ENCODE measurements at places on chromosomes 16 and 17. TPM values are rescaled to one million over a fixed set of nuclear protein-coding genes. Genes with fewer than 3 reads are reported as not detected.

- no peak for DNase-seq
These were observed 344.8 kb upstream of the CCL2 start for GRCh38 chr17:33910200-33910857.

LGALS9C gene
- total RNA-seq: 0.21 TPM

DNA sequence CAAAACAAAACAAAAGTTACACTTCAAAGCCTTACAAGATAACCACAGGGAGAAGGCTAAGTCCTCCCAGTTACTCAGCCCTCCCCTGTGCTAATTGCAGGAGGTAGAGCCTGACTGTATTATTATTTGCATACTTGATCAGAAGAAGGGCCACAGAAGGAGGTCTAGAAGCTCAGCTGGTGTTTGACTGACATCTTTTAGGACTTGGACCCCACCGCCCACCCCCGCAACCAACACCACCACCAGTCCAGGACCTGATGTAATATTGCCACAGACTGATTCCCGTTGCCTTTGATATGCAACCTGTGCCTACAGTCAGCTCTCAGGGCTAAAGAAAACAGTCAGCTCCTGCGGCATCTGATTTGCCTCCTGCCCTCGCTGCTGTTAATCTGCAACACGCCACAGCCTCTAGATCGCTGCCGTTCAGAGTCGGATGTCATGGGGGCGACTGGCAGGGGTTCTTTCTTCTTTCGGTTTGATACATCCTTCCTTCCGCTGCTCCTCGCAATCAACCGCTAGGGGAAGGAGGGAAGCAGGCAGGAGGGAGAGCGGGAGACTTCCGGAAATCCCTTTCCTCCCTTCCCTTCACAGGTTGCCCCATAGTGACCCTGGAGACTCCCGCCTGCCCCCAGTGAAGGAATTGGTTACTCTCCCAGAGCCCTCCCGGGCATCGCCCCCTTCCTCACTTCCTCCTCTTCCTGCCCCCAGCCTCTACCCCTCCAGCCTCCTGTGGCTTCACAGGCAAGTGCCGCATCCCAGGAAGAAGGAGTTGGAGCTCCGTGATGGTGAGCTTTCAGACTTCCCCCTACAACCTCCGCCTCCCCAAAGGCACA lies 90.5 kb upstream of the SOX9 start:
- peak; percentile 41 for DNase-seq

GRCh38 chr17:9931144-9931741 lies 26.2 kb upstream of the RCVRN start:
- no peak for DNase-seq

- DNase-seq: no peak
These were observed 74.5 kb upstream of the HSBP1 start for GRCh38 chr16:83733301-83733700.

DNA sequence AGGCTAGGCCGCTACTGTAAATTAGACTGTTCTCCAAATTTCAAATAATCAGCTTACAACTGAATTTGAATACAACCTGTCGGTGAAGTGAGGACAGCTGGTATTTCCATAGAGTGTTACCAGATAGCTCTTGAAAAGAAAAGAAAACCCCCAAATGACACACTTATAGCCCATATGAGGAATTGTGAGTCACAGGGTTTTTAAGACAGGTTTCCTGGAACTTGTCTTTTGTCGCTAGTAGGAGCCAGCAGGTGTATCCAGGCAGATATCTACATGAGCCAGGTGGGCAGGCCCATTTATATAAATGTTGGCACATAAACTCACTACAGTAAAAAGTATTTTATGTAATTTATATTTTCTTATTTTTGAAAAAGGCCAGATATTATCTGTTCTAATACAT lies 24.0 kb downstream of the TNRC6A start:
- no peak for DNase-seq

OR4D1 gene
- not detected for total RNA-seq

- no peak for DNase-seq
These were observed 76.2 kb downstream of the CCT6B start for GRCh38 chr17:34885076-34885475.

ARL17A gene
- total RNA-seq: 9.4 TPM

DNA sequence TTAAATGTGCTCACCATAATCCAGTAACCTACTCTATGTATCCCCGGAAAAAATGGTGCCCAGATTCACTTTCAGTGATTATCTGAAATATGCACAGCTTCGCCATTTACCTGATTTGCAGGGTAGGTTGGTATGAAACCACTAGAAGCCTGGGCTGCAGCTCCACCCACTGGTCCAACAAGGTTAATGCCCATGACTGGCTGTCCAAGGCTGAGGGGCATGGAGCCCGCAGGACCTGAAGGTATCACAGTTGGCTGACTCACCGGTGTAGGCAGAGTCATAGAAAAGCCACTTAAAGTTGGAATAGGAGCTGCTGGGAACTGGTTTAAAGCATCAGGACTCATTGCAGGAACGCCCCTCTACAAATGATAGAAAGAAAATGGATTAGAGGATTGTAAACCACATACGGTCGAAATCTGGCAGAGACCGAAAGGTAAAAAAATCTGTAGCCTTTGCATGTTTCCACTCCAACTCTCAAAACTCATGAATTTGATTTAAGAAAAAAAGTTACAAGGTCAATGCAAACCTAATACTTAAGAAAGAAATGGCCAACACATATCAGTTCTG lies 38.6 kb downstream of the SYNRG start:
- DNase-seq: peak; percentile 76

GRCh38 chr17:28722417-28723158 lies 2.8 kb downstream of the RPL23A start:
- no peak for DNase-seq

DNA sequence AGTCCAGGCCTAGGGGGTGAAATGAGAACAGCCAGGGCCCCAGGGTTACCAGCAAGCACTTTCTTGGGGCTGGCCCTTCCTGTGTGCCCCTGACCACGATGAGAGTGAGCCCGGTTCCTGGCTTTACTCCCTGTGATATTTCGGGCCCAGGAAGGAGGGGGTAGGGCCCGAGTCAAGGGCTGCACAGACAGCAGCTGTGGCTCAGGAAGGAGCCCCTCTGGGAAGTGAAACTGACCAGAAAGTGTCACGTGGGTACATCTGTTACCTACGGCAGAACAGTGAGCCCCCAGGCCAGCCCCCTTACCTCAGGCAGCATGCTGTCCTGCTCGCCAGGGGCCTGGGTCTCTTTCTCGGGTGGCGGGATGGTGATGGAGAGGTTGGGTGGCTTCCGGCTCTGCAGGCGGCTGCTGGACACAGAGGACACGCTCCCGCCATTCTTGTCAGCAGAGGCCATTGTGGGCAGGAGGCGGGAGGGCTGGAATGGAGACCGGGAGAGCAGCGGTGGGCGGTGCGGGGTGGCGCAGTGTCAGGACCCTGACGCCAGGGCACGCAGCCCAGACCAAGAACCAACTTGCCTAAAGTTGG lies 13.8 kb downstream of the AANAT start:
- no peak for DNase-seq

DNA sequence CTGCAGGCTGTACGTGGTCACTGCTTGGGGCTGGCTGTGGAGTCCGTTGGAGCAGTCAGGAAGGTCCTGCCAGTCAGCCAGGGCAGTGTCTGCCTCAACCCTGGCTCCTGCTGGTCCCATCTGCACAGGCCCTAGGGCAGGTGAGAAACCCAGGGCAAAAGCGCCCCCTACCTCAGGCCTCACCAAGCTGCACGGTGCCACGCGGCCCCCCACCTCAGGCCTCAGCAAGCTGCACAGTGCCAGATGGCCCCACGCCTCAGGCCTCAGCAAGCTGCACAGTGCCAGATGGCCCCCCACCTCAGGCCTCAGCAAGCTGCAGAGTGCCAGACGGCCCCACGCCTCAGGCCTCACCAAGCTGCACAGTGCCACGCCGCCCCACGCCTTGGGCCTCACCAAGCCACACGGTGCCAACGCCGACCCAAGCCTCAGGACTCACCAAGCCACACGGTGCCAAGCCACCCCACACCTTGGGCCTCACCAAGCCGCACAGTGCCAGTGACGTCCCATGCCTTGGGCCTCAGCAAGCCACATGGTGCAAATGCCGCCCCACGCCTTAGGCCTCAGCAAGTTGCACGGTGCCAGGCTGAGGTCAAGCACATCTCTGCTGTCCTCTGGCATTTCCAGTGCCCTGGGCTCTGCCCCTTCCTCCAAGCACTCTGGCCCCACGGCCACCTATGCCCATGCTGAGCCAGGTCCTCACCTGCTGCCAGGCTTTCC lies 5.5 kb downstream of the TMEM204 start:
- no peak for DNase-seq

DNA sequence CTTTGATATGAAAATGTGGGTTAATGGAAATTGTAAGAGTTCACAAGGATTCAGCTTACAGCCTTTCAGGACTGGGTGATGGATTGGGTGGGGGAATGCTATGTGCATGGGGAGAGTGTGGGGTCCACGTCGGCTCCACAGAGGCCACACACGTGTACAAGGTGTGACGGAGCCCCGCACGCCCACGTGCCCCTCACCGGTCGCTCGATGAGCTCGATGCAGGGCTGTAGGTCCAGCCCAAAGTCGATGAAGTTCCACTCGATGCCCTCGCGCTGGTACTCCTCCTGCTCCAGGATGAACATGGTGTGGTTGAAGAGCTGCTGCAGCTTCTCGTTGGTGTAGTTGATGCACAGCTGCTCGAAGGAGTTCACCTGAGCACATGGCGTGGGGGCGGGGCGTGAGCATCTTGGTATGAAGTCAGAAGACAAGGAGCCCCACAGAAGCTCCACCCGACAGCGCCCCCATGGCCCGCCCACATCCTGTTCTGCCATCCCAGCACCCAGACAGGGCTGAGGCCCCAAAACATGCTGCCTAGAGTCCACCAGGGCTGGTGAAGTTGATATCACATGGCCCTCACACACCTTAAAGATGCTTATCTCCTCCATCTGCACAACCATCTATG lies 99.1 kb downstream of the MYH11 start:
- no peak for DNase-seq

- no peak for DNase-seq
These were observed 209.7 kb upstream of the CACNG3 start for GRCh38 chr16:24046442-24046841.

ITGAD gene
- total RNA-seq: not detected
